ENCODE measurements at places on chromosomes 4 and X.

GRCh38 chr4:139208404-139208945 lies 31.5 kb upstream of the ELF2 start:
- H3K4me1 ChIP-seq, result no peaks in the 10 kb centered on the region
- H3K27me3 ChIP-seq, result no peaks in the 10 kb centered on the region
- no peak for DNase-seq
- H3K4me3 ChIP-seq, result no peak overlapping the region
- H3K36me3 ChIP-seq, result no peaks in the 10 kb centered on the region
- H3K27ac ChIP-seq, result no peak overlapping the region

GRCh38 chr4:76697129-76697803 lies 200.7 kb downstream of the SOWAHB start:
- no peak for DNase-seq
- peaks cover 49% of the 10 kb centered on the region for H3K4me1 ChIP-seq
- peak overlapping the region; percentile 7 for H3K4me3 ChIP-seq
- no peaks in the 10 kb centered on the region for H3K27me3 ChIP-seq
- no peak overlapping the region for H3K27ac ChIP-seq

DNA sequence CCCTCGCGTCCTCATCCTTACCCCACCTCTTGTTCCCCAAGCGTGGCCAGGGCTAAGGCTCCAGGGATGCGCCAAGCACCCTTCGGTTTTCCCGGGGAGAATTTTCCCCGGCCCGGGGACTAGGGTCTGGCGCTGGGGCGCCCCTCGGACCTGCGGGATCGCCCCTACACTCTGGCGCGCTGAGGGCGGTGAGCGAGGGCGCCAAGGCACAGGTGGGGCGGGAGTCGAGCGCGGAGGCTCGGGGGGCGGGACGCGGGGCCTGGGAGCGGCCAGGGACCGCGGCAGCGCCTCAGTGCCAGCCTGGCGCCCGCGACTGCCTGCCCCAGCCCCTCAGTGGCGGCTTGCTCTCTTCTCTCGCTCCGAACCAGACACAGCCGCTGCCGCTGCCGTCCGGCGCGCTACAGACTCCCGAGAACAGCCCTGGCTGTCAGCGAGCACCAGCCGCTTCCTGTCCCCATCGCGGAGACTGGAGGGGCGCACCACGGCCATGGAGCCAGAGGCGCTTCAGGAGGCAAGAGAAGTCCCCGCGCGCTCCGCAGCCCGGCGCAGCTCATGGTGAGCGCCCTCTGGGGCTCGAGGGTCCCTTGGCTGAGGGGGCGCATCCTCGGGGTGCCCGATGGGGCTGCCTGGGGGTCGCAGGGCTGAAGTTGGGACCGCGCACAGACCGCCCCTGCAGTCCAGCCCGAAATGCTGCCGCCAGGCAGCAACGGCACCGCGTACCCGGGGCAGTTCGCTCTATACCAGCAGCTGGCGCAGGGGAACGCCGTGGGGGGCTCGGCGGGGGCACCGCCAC lies at the start of gene DRD5:
DRD5 (plus strand) TSS at position 292 of the 793 bp plus-strand sequence; CDS start at position 688, 396 bp downstream.
- no peaks in the 10 kb centered on the region for H3K36me3 ChIP-seq
- no peak for DNase-seq
- no peak within 1 kb of the TSS for H3K27ac ChIP-seq

- H3K4me1 ChIP-seq, result no peaks in the 10 kb centered on the region
- no peaks in the 10 kb centered on the region for H3K27me3 ChIP-seq
- H3K4me3 ChIP-seq, result no peak overlapping the region
- no peaks in the 10 kb centered on the region for H3K36me3 ChIP-seq
Observed at GRCh38 chr4:144903953-144904711, 193.9 kb downstream of the ANAPC10 start.

- H3K4me3 ChIP-seq, result no peak overlapping the region
- no peaks in the 10 kb centered on the region for H3K36me3 ChIP-seq
- no peak for DNase-seq
Observed at GRCh38 chr4:53863736-53864365, 200.6 kb downstream of the CHIC2 start.
